ENCODE measurements at places on chromosomes 11 and 22.
A peak's percentile ranks its signal among the peaks of the same experiment; 100 is the strongest.

DNA sequence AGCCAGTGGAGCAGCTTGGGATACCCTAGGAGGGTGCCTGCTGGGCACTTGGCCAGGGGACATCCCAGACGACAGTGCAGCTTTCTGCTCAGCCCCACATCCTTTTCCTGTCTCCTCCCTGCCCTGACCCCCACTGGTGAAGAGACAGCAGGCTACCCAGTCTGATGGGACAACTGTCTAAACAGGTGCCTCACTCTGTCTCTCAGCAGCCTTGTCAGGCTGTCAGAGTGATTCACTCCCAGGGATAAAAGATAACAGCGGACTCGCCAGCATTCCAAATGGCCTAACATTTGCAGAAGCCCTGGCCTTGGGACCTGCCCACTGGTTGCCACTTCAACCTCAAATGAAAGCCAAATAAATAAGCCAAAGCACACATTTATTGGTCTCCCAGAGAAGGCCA, 318.6 kb upstream of the PLET1 start:
- DNase-seq, result no peak

- DNase-seq, result no peak
Measured at GRCh38 chr11:46130286-46130940, 9.2 kb upstream of the PHF21A start.

DNA sequence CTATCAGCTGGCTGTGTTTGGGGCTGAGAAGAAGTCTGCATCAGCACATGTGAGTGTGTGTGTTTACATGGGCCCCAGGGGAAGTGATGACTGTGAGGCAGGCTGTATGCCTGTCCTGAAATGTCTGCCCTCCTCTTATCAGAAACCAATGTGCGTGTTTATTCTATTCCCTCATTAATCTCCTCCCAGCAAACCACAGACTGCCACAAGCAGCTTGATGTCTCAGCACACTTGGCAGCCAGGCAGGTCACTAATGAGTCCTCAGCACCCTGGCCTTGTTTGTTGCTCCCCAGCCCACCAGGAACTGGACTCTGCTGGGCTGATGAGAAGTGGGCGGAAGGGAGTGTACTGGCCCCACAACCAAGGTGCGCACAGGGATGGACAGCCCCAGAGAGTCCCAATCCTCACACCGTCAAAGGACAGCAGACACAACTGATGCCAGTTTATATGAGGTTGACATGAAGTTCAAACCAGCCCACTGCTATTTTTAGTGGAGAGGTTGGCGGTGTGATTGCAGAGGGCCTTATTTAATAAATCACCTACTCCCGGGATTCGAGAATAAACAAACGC, 225.8 kb downstream of the ETS1 start:
- peak; percentile 8 for DNase-seq

- no peak for DNase-seq
Measured at GRCh38 chr11:76800466-76801200, 17.5 kb downstream of the TSKU start.

GRCh38 chr11:133898770-133899115, 53.4 kb upstream of the SPATA19 start:
- no peak for DNase-seq

DNA sequence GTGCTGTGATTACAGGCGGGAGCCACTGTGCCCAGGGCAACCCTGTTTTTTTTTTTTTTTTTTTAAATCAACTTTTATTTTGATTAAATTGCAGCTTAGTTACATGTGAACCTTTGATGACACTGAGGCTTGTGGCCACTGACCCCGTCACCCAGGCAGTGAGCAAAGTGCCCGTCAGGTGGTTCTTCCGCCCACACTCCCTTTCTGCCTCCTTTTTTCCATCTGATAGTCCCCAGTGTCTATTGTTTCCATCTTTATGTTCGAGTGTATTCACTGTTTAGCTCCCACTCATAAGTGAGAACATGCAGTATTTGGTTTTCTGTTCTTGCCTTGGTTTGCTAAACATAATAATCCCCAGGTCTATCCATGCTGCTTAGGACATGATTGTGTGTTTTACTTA, 110.9 kb upstream of the GRK3 start:
- DNase-seq, result no peak

DNA sequence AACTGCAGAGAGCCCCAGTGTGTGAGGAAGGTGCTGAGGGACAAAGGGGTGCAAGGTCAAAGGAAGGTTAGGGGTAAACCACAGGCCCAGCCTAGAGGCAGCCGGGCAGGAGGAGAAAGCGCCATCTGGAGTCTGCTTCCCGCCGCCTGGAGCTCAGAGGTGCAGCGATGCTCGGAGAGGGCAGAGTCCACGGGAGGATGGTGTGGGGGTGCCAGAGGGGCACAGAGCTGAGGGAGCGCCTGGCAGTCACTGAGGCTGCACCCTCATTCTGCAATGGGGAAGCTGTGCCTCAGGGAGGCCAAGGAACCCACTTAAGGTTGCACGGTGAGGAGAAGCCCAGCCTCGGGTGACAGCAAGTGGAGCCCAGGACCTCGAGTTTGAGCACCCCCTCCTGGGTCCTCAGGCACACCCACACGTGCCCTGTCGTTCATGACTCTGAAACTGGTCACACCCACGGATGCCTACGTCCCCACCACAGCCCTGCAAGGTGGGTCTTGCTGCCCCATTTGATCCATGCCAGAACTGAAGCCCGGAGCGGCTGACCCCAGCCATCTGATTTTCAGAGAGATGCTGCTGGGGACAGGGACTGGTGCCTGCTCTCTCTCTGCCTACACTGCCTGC, 1.6 kb downstream of the IL2RB start:
- no peak for DNase-seq

DNA sequence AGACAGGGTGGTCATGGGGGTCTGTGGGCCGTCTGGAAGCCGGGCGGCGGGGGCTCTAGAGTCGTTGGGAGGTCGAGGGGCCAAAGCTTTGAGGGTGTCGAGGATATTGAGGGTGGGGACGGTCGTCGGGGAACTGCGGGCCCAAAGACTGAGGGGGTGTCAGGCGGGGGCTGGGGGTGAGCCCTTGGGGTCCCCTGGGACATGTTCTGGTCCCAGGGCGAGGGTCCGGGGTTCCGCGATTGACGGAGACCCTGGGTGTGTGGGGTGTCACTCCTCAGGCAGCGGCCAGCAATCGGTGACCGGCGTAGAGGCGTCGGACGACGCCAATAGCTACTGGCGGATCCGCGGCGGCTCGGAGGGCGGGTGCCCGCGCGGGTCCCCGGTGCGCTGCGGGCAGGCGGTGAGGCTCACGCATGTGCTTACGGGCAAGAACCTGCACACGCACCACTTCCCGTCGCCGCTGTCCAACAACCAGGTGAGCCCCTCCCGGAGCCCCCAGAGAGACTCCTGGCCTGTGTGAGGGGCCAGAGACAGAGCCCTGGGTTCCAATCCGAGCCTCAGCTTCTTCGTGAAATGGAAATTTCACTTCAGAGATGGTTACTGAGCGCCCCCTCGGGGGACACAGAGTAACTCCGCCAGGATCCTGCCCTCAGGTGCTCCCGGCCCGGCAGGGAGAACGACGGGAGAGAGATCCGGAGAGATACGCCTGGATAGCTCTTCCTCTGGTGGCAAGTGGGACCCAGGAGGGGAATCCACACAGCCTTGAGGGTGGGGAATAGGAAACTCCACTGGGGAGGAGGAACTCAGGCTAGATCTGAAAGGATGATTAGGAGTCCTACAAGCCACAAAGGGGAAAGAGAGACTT, 714 bp downstream of the SDF2L1 start:
- peak; percentile 43 for DNase-seq

GRCh38 chr11:96969251-96969650, 579.4 kb downstream of the JRKL start:
- no peak for DNase-seq

- no peak for DNase-seq
Measured at GRCh38 chr11:63020671-63021291, 5.1 kb upstream of the SLC22A8 start.

- DNase-seq, result no peak
Measured at GRCh38 chr11:13761716-13762115, 93.2 kb downstream of the FAR1 start.

- peak; percentile 57 for DNase-seq
Measured at GRCh38 chr11:44781655-44782054, 54.9 kb downstream of the TSPAN18 start.

GRCh38 chr11:48122656-48123055, 94.0 kb upstream of the OR4B1 start:
- no peak for DNase-seq

DNA sequence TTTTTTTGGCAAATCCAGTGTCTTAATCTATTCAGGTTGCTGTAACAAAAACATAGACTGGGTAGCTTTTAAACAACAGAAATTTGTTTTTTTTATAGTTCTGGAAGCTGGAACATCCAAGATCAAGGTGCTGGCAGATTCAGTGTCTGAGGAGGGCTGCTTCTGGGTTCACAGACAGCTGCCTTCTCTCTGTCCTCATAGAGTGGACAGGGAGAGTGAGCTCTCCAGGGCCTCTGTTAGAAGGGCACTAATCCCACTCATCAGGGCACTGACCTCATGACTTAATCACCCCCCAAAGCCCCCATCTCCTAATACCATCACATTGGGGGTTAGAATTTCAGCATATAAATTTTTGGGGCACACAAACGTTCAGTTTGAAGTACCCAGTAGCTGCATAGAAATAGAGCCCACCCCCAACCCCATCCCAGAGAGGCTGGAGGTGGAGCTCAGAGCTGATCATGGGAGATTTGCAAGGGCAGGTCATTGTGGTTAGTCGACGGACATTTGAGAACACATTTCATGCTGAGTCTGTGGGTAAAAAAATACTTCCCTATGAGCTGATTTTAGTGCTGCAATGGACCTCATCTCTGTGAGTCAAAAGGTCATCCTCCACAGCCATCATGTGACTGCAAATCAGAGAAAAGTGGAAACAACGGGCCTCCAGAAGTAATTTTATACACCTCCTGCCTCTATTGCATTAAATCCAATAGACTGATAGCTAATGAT, 203.1 kb upstream of the CADM1 start:
- peak; percentile 20 for DNase-seq

GRCh38 chr11:58621586-58622262, 741 bp upstream of the CNTF start:
- no peak for DNase-seq

- no peak for DNase-seq
Measured at GRCh38 chr22:47095395-47096122, 333.1 kb downstream of the TBC1D22A start.

GRCh38 chr22:32864596-32864995, 63.1 kb downstream of the TIMP3 start:
- no peak for DNase-seq

GRCh38 chr11:70210051-70210501, 7.0 kb downstream of the FADD start:
- DNase-seq, result no peak

DNA sequence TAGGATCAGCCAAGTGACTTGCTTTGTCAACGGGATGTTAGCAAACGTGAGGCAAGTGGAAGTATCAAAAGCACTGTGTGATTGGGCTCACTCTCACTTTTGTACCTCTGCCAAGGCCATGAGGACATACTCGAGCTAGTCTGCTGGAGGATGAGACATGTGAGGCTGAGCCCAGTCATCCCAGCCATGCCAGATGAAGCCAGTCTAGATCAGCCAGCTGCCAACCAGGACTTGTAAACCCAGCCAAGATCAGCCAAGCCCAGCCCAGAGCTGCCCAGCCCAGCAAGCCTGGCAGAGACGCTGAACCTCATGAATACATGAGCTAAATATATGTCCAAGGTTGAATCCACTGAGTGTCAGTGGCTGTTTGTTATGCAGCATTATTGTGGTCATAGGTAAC, 369.7 kb downstream of the MN1 start:
- no peak for DNase-seq

- DNase-seq, result no peak
Measured at GRCh38 chr11:70894566-70895365, 357.6 kb downstream of the SHANK2 start.

GRCh38 chr11:43504316-43504950, 145.7 kb downstream of the TTC17 start:
- DNase-seq, result no peak

DNA sequence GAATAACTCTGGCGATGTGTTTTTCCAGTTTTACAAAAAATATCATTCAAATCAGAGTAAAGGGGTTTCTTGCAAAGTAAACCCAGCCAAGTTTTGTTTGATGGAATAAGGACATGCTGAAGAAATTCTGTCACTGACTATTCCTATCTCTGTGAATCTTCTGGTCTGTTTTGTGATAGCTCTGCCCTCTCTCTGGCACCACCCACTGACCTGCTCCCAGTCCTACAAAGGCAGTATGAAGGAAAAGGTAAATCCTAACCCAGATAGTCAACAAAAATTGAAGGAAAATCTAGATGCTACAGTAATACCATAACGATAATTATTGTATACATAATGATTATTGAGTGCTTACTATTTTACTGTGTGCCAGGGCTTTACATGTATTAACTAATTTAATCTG, 76.3 kb upstream of the TP53AIP1 start:
- DNase-seq, result no peak

DNA sequence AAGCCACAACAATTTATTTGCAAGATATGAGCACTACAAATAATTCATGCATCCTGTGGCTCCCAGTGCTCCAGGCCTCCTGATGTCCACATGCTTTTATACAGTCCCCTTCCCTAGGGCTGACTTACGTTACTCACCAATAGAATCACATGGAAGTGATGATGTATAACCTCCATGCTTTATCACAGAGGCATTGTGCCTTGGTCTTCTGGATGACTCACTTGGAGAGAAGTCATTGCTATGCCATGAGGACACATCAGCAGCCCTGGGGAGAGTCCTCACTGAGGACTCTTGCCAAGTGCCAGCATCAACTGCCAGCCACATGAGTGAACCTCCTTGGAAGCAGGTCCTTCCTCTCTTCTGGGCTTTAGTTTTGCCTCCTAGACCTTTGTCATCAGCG, 22.0 kb upstream of the IGSF9B start:
- DNase-seq, result no peak

GRCh38 chr22:45204241-45204640, 36.5 kb downstream of the KIAA0930 start:
- DNase-seq, result no peak

GRCh38 chr11:34189191-34189590, 83.8 kb downstream of the NAT10 start:
- DNase-seq, result no peak

DNA sequence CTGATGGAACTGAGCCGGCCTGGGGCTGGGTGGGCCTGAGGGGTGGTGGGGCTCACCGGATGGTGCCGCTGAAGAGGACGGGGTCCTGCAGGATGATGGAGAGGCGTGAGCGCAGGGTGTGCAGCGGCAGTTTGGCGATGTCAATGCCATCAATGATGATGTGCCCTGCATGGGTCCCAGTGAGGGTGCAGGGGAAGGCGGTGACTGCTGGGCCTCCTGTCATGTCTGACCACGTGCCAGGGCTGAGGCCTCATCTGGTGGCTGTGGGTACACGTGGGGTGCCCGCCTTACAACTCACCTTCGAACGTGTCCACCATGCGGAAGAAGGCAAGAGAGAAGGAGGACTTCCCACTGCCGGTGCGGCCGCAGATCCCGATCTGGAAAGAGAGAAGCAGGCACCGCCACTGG, 7.1 kb upstream of the KCNJ11 start:
- no peak for DNase-seq

- DNase-seq, result no peak
Measured at GRCh38 chr11:65865550-65866172, 5.4 kb downstream of the MUS81 start.

DNA sequence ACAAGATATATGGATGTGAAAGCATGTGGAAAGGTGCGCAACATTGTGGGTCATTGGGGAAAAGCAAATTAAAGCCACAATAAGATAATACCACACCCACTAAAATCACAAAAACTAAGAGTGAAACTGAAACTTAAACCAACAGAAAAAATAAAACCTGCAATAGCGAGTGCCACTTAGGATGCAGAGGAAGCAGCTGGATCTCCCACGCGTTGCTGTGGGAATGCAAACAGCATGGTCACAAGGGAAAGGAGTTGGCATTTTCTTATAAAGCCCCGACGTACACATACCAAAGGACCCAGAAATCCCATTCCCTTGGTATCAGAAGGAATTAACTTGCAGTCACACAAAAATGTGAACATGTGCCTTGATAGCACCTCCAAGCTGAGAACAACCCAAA, 712.0 kb downstream of the TBC1D22A start:
- no peak for DNase-seq
